NCI-H2081 treated with DMSO at 0.1 percent for 48 hours (cell line): ENCODE measurements at places on chromosomes 1 and 21.

GRCh38 chr1:228279011-228279721 is 71.3 kb downstream of the OBSCN start:
- no peak for DNase-seq

- no peak for DNase-seq
These were observed 1359.6 kb downstream of the PLA2G4A start for GRCh38 chr1:188188317-188188716.

DNA sequence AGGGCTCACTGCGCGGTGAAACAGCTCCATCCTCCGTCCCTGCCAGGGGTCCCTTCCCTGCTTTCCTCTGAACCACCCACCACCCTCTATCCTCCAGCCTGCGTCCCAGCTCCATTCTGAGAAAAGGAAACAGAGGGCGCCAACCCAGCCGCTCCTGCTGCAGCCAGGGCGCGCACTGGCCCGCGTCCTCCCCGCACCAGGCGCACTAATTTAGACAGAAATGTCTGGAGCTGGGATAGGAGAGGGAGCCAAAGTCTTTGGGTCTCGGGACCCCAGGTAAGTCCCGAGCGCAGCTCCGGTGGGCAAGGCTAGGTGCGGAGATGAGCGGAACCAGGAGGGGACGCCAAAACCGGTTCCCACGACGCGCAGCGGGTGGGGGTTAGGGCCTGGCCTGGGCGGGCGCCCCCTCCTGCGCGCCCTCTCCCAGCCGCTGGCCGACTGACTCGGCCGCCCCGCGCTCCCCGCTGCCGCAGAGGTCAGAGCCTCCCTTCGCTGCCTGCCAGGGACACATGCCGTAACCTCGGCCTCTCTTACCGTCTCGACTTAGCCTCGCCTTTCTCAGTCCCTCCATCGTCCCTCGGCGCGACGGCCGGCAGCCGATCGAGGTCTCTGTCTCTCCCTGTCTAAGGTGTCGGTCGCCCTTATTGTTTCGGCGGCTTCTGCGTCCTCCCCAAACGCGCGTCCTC is 2.0 kb downstream of the CAMK2N1 start:
- no peak for DNase-seq

DNA sequence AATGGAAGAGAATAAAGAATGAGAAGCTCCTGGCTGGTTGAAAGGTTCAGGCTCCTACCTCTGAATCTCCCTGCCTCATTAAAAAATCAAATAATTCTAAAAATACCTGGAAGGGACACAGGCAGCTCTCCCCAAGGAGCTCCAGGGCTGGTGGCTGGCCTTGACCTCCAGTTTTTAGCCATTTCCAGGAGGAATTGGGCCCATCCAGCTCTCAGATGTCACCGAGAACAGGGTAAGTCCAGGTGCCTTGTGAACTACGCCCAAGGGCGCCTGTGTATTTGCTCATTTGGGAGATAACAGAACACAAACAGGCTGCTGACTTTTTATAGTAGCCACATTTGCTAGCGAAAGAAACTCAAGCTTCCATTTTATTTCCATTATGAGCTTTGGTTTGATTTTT is 321.0 kb upstream of the C1orf174 start:
- no peak for DNase-seq

DNA sequence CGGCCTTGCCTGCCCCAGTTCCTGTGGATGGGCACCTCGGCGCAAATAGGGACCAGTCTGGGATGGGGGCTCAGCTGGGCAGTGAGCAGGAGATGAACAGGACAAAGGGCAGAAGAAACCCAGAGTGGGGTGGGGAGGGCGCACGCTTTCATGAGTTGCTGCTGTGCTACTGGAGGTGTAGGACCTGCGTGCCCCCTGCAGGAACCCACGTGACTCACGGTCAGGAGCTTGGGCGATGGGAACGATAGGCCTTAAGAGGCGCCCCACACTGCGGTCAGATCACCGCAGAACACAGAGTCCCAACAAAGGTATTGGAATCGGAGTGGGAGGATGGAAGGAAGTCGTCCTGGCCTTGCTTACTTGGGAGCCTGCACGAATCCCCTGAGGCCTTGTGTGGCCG is 17.2 kb downstream of the PRDM15 start:
- DNase-seq: no peak

- no peak for DNase-seq
These were observed 51.8 kb downstream of the FBXO2 start for GRCh38 chr1:11602424-11602823.
